Stimulated activated CD8-positive, alpha-beta memory T cell treated with anti-CD3 and anti-CD28 coated beads, Interleukin-7, amount 100 ng/mL, for 24 hours (primary cell): ENCODE measurements at places on chromosomes 1 and 21.

- DNase-seq, result no peak
Observed at GRCh38 chr1:6440198-6441126, 15.9 kb downstream of the ESPN start.

DNA sequence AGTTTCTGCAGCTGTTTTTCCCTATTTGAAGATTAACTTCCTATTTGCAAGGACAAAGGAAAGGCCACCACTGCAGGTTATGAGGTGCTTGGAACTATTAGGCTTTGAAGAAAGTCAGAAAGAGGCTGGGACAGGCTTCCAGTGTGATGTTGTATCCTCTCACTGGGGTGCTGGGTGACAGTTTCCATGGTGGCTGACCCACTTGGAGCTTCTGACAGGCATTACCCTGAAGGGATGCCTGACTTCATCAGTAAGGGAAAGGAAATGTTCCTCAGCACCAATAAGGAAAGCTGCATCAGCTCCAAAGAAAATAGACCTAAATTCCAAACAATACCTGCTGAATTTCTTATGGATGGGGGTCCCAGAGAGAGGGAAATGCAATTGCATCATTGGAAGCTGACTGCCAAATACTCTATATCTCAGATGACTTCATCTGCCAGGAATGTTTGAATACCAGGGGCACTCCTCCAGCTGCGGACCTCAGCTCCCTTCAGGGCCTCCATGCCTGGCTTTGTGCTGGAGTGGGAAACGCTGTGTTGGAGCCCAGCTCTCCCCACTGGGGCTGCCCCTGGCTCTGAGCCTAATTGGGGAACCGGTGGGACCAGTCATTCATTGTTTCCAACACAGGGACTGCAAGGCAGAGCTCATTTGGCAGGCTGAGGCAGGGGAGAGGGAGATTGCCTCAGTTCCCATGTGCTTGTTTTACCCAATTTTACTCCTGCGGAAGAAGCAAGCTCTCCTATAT is 76.6 kb downstream of the RGL1 start:
- no peak for DNase-seq

- no peak for DNase-seq
Observed at GRCh38 chr1:155984341-155984740, 6.0 kb upstream of the ARHGEF2 start.

GRCh38 chr1:204073837-204074273 is 940 bp downstream of the SOX13 start:
- DNase-seq, result no peak

- DNase-seq, result no peak
Observed at GRCh38 chr1:111176678-111177077, 23.8 kb downstream of the DENND2D start.

DNA sequence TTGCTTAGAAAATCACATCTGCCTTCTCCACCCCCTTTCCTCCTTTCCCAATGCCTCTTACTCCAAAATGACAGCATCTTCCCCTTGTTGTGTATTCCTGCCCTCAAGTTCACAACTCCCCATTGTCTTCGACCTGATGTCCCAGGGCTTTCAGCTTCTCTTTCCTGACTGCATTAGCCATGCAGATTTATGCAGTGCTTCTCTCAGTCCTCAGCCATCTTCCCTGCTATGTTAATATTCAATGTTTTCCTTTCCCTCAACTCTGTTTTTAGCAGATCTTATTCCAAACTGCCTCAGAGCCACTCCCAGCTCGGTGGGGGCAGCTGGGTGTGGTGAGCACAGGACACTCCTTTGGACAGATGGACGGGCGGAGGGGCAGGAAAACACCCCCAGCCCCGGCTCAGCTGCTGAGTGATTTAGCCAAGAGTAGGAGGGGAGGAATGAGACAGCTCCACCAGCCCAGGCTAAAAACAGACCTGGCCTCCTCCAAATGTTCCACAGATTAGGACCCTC is 71.0 kb downstream of the CD2 start:
- DNase-seq, result no peak

DNA sequence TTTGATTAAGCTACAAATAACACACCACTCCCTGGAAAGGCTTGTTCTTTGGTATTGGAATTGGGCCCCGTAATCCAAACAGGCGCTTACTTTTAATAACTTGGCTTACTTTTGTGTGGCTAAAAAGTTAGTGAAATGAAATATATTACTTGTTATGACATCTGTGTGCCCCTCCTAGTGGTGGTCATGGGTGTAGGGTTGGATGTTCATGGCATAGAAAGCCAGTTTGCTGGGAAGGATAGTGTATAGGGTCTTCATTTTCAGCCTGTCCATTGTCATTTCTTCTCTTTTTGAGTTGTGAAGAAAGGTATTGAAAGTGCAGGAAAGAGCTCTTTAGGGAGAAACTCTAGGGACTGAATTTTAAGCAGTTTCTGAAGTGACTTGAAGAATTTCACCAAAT is 5.9 kb downstream of the CDC14A start:
- DNase-seq, result no peak

GRCh38 chr1:47405697-47406096 is 10.4 kb upstream of the FOXE3 start:
- no peak for DNase-seq

DNA sequence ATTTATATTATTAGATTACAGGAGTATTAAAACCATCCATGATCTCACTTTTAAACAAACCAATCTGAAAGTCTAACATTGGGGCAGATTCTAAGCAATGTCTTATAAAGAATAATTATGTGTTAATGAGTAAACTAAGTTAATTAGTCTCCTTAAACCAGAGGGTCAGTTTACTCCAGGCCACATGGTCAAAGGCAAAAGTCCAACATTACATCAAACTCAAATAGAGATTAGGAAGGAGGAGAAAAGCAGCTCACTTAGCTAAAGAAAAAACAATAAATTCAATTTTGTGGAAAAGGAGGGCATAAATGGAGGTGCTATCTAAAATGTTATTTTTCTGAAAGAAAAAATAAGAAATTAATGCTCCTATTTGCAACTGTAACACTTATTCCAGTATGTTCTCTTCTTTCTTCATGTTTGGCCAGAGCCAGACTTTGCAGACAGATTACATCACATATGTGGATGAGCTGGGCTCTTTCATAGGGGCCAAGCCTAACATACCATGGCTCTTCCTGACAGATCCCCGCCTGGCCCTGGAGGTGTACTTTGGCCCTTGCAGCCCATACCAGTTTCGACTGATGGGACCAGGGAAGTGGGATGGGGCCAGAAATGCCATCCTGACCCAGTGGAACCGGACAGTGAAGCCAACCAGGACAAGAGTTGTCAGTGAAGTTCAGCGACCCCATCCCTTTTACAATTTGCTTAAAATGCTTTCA is 24.3 kb upstream of the FMO2 start:
- no peak for DNase-seq

DNA sequence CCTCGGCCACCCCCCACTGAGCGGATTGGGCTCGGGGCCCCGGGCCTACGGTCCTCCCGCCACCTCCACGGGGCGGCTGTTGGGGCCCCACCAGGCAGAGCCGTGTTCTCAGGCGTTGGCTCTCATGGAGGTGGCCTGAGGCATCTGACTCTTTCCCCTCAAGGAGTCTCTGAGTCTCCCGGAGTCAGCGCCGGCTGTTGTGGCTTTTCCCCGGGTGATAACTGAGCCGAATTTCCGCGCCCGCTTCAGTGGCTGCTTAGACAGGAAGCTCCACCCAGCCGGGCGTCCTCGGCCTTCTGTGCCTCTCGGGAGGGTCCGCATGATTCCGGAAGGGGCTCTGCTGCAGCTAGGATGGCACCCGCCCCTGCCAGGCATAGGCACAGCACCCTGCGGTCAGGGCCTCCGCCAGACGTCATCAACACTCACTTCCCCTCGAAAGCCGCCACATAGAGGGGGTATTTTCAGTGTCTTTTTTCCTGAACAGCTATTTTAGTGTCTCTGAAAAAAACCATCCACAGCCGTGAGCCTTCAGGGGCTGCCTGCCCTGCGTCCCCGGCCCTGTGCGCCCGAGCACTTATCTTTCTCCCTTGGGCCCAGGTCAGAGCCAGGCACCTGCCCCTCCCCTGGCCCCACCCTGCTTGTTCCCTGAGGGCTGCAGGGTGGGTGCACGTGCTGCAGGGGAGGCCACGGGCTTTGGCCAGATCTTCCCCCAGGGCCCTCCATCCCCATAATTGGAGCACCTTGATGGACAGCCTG is 72.9 kb downstream of the SKI start:
- DNase-seq, result peak; percentile 73

DNA sequence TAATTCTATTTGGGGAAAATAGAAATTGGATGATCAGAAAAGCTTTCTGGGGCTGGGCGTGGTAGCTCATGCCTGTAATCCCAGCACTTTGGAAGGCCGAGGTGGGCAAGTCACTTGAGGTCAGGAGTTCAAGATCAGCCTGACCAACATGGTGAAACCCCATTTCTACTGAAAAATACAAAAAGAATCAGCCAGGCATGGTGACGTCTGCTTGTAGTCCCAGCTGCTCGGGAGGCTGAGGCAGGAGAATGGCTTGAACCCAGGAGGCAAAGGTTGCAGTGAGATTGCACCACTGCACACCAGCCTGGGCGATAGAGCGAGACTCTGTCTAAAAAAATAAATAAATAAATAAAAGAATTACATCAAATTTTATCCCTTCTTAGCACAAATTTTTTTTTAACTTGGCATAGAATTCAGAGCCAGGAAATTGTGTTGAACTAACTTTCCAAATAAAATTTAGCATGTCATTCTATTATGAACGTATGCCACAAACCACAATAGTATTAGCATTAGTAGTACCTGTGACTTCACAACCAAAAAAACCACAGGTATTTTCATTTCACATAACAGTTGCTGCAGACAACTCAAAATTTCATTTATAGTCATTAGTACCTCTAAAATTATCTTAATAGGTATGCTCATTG is 4.5 kb upstream of the ANKRD13C start:
- no peak for DNase-seq

GRCh38 chr1:61839679-61840078 is 97.4 kb downstream of the PATJ start:
- no peak for DNase-seq

DNA sequence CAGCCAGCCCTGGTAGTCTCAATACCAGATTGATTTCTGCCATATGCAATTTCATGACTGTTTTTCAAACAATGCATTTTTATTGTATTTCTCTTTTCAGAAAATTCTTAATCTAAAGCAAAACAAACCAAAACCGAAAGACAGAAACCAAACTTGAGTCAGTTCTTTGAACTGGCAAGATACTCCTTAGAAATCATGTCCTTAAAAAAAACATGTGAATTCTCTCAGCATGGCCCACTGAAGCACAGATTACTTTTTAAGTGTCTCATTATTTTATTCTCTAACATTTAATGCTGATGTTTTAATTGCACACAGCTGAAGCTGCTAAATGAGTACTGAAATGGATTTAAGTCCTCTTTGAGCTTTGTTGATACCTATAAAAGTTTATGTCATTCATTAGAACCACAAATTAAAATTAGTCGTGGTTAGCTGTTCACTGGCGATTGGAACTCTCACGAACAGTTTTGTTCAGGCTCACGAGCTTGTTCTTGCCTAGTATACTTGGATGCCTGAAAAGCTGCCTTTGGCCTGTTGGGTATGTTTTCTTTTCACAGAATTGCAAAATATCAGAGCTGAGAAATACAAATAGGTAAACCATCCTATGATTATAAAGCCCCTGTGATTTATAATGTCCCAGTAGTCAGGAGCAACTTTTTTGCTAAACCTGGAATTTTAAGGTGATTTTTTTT is 87.5 kb downstream of the CAMTA1 start:
- DNase-seq, result no peak

DNA sequence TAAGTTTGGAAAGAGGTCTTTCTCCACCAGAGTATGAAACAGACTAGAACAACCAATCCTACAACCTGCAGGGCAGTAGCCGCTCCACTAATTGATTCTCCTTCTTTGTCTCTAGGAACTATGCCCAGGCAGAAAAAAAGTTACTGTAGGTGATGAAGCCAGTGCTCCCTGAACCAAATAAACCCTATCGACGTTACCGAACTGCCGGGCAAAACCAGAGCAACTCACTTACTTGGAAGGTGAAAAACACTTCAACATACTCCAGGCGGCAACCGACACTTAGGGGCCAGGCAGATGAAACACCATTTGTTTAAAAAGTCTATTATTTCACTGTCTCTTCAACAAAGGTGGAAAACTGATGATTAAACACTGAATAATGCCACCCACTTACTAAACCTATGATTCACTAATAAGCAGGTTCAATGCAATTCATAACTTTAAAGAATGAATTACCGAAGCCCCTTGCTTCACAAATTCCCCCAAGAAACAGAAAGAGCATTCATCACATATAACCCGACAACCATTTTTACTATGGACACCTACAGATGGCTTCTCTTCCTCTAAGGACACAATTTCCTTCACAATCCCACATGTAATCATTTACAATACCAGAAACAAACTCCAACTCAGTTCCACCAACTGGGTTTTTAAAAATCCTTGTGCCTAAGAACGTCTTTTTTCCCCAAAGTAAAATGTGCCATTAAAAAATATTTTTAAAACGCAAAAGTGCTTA is 1.6 kb downstream of the NRIP1 start:
- no peak for DNase-seq

- no peak for DNase-seq
Observed at GRCh38 chr1:37602750-37603694, 7.3 kb upstream of the GNL2 start.

DNA sequence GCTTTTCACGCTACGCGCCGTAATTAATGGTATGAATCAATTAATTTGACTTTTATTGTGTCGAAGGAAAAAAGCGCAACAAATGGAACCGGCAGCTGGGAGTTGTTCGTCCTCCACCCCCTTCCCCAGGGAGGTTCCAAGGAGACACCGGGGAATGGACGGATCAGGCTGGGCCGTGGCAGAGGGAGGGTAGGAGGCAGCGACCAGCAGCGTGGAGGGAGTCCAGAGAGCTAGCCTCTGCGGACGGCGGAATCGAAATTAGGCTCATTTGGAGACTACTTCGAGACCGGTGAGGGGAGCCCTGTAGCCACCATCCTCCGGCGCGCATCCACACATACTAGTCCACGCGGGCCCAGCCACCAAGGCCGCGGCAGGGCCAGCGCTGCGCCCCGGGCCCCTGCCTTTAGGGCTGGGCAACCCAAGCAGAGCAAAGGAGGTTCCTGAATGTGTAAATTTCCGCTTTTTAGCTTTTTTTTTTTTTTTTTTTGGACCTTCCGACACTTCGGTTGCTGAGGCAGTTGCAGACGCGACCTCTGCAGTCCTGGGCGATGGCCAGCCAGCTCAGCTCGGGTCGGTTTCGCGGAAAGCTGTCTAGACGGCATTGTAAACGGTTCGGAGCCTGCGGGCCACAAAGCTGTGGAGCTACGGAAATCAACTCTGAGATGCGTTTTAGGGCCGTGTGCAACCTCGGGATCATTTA is 2.2 kb upstream of the FOXD3 start:
- no peak for DNase-seq
